ENCODE measurements at places on chromosomes 4 and X.

- no peak for DNase-seq
These were observed 10.9 kb upstream of the NALF2 start for GRCh38 chrX:69493193-69493592.

GRCh38 chrX:30864383-30864785, 24.7 kb downstream of the TAB3 start:
- no peak for DNase-seq

DNA sequence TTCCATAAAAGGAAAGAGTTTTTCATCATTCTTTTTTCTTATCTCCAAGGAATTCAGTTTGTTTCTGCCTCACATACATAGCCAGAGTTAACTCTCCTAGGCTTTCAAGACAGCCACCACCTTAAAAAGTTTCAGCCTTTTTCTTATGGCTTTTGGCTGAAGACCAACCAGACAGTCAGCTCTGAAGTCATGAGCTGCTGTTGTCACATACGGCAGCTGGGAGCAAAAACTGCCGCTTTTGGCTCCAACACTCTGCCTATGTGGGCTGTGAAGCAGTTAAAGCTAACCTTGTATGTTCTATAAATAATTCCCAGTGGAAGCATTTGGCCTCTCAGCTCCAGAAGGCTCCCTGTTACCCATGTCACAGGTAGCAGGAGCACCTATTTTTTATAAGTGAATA, 104.1 kb downstream of the KLHL4 start:
- no peak for DNase-seq

DNA sequence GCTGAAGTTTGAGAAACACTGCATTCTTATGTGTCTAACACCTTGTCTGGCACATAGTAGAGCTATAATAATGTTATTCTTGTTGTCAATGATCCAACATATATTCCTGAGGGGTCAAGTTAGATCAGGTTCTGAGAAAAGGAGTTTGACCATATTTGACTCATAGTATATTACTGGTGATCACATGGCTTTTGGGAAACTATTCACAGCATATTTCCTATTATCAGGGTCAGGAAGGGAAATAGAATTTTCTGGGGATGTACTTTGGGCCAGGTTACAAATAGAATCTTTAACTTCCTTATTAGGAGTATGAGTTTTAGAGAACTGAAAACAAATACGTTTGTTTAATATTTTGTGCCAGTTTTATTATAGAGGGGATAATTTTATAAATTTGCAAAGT, 11.6 kb downstream of the IL15 start:
- no peak for DNase-seq

DNA sequence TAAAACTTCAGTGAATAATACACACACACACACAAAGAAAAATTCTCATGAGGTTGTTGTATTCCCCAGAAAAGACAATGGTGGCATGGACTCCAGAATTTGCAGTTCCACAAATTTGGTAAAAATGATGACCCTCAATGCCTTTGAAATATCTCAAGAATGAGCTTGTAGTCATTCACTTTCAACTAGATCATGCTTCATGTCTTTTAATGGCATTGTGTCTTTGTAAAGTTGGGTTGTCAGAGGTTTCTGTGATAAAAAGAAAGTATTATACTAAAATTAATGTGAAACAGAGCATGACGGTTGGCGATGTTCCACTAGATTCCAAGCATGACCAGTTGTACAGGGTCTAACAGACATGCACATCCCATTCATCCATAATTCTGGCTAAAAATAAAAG, 685.0 kb upstream of the FRG1 start:
- no peak for DNase-seq

DNA sequence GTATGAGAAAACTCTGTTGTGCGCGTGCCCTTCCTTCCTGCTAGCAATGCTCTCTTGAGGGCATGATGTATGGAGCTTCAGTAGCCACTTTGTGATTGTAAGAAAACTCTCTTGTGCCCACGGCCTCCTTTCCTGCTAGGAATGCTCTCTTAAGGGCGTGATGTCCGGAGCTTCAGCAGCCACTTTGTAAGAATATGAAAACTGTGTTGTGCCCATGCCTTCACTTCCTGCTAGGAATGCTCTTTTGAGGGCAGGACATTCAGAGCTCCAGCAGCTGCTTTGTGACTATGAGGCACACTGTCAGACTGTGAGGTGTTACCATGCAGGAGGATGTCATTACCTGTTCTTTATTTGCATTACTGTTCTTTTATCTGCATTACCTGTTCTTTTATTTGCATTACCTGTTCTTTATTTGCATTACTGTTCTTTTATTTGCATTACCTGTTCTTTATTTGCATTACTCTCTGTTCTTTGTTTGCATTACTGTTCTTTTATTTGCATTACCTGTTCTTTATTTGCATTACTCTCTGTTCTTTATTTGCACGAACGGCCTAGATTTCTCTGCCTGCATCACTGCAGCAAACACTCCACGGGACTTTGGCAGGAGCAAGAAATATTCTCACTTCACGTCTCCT, 166.7 kb downstream of the CRLF2 start:
- peak; percentile 15 for DNase-seq

DNA sequence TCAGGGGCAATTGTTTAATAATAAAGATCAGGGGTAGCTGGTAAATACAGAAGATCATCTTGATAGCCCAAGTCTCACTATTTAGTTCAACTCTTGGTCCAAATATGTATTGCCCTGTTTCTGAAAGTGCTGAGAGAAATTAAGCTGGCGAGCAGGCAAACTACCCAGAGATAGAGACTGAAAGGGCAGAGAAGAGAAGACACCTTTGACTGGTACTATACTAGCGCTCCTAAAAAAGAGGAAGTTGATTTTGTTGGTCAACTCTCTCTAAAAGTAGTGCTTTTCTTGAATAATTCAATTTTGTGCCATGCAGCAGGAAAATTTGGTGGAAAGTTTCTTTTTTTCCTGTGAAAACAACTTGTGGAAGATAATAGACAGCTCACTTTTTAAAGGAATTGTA, 64.0 kb downstream of the IGSF1 start:
- no peak for DNase-seq

DNA sequence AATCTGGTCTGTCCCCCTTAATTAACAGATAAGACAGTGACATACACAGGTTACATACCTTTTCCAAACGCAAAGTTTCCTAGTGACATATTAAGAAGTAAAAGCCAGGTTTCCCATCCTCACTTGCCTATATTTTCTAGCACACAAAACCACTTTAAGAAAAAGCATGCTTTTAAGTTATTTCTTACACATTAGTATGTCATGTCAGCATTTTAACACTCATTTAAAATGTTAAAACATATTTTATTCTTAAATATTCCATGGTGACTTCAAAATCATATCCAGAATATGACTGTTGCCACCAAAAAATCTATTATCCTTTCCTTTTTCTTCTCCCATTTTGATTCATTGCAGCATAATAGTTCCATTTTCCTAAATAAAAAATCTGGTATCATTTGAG, 1830.2 kb downstream of the STIM2 start:
- no peak for DNase-seq

DNA sequence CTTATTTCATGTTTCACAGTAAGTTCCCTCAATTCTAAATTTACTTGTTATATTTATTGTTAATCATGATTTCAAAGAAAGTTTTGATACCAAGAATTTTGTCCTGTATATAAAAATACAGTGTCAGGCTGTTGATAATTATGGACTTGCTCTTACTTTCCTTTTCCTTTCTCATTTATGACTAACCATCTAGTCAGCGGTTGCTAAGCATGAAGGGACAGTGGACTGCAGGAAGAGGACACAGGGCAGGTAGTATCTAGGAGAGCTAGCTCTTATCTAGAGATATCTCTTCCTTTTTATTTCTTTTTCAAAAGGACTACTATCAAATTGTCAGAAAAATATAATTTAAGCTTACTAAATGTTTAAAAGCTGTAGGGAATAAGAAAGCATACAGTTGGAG, 1.6 kb downstream of the OPRPN start:
- no peak for DNase-seq

DNA sequence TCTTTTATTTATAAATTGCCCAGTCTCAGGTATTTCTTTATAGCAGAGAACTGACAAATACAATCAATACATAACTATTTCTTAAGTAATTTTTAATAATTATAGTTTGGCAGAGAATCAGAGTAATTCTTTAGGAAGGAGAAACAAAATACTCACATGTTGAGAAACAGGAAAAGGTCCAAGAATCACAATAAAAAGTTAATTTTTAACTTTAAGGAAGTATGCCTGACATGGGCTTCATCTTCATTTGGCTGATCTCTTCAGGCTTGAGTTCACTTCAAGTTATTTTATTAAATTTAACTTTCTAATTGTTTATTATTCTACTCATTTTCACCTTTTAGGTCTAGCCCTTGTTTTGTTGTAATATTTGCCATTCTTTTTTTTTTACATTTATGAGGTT, 36.1 kb upstream of the RNF150 start:
- no peak for DNase-seq

DNA sequence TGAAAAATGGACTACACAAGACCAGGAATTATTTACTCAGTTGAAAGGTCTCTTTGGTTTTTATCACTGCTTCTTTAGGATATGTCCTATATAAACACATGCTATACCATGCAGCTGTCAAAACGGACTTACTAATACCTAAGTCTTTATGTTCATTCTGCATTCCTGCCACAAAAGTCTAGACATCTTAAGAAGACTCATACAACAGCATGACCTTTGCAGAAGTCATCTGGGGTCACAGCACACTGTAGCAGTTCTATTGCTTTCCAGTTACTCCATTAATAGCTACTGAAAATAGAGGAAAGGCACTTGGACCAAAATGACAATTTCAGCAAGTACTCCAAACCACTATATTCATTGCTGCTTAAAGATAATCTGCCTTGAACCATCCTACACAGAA, 53.2 kb downstream of the DDX60 start:
- no peak for DNase-seq

GRCh38 chrX:63613531-63614028, 171.4 kb downstream of the ARHGEF9 start:
- no peak for DNase-seq

DNA sequence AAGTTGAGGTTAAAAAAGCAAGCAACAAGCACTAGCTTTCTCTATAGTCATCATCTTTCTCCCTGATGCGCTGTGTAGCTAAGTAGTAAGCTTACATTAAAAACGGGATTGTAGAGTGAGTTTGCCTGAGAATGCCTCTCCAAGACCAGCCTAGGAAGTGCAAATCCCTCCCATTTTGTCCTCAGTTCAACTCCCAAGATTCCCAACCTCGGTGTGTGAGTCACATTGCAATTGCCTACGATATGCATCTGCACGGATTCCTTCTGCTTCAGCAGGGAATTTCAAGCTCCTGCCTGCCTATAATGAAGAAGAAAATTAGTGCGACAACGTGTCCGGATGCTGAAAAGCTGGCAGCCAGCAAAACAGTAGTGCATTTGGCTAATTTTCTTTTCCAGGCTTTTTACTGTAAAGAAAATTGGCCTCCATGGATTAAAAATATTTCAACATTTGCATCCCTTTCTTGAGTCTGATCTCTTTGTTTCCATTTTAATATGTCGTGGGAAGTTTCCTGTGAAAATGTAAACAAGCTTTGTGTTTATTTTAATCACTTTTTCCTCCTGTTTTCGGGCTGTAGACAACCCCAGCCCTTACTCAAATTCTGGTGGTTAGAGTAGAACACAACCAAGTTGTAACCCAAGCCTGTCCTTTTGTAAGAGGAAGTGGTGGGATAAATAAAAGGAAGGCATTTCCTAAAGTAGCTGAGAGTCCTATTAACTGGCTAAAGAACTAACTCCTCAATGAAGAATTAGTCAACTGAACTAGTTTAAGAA, 58.4 kb upstream of the TET2 start:
- no peak for DNase-seq

GRCh38 chrX:111010111-111010510, 85.9 kb upstream of the PAK3 start:
- no peak for DNase-seq

DNA sequence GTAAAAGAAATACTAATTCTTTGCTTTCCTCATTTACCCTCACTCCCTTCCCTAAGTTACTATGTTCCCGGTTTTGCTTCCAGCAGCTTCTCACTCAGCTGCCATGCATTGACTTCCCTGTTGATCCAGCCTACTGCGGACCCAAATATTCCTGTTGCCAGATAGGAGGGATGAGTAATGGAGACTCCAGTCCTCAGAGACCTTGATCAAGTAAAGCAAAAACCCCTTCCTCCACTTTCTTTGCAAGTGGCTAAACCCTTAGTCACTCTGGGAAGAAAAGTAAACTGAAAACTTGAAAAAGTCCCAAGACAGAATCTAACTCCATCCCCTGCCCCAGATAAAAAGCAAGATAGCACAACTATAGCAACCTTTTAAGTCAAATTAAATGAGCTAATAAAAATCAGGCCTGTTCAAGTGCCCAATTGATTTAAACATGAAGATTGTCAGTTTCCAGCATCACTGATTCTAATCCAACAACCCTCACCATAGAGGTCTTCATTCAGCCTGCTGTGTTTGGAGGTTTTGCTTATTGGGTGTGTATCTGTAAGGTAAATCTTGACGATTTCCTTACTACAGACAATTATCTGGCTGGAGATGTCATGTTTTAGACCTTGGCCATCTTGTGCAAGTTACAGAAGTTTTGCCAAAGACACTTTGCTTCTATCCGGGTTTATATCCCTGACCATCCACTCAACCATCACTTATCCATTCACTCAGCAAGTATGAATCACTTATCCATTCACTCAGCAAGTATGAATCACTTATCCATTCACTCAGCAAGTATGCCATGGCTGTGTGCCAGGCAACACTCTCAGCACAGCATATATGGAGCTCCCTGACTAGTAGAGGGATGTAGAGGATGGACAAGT, 17.6 kb downstream of the FGFBP1 start:
- DNase-seq = peak; percentile 92

DNA sequence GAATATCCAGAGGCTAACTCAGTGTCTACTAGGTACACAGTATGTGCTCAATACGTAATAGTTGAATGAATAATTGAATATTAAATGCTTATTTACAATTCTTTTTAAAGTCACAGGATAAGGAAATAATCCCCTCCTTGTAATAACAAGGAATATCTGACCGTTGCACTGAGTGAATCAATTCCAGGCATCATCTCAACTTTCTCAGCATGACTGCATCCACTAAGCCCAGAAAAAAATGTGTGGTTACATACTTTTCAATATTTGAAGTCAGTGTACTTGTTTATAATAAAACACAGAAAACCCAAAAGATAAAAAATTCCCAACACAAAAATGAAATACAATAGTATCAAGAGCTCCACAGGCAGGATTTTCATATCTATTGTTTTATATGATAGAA, 105.4 kb downstream of the TMEM144 start:
- DNase-seq = no peak

DNA sequence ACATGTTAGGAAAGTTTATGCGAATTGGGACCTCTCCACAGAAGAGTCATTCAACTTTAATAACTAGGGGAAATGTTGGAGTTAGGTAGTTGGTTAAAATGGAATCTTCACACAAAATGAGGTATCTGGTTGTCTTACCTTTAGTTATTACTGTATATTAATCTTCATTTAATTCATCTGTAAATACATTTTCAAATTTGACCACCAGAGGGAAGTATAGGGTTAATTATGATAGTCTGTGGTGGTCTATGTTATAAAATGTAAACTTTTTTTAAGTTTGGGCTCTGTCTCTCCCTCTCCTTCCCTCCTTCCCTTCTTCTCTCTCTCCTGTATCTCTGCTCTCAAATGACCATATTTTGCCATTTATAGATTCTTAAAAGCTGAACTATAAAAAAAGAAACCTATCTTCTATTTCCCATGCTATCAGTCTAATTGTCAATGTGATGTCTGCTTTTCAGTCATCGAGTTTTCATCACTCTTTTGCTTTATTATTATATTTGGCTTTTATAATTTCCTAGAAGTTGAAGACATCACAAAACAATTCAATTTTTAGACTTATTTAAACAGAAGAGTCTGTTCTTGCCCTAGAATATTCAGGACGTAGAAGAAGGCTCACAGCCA, 49.8 kb downstream of the TMEM144 start:
- no peak for DNase-seq

All from ascending aorta (tissue), 2 donors.